ENCODE measurements at places on chromosomes 5 and 9.

DNA sequence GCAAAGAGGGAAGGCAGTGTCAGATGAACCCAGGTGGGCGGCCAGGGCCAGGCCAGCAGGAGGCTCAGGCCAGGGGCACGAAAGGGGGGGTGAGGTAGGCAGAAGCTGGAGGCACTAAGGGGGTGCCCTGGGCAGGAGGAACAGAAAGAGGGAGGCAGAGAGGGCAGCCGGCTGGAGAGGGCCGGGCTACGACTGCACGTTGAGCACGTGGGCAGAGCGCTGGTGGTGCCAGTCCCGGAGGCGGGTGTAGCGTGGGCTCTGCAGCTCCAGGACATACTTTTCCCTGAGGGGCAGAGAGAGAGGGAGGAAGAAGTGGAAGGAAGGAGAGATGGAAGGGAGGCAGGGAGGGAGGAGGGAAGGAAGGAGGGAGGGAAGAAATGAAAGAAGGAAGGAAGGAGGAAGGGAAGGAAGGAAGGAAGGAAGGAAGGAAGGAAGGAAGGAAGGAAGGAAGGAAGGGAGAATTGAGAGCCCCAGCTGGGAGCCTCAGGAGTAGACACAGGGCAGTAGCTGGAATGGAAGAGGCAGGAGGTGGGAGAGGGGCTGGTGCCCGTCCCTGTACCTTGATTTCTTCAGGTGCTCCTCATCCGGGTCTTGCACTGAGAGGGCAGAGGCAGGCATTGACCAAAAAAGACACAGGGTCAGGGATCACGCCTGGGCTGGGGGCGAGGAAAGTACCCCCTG is 7.0 kb downstream of the PDLIM7 start:
- no peak for DNase-seq

DNA sequence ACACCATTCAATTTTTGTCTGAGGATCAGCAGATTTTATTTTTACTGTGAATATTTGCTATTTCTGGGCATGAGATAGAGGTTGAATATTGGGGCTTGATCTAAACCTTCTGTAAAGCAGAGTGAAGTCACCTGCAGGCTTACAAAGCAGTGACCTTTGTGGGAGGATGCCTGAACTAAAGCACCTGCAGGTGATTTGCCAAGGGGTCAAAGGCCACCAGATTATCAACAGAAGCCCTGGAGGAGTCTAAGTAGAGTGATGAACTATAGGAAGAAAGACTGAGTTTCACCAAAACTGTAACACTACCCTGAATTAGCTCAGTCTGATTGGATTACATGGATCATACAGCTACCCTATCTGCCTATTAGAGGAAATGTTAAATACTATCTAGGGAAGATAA is 144.3 kb upstream of the PRLR start:
- no peak for DNase-seq

- no peak for DNase-seq
Observed at GRCh38 chr5:29208024-29208423, 1985.5 kb upstream of the CDH6 start.

GRCh38 chr5:6885581-6885980 is 172.3 kb downstream of the TENT4A start:
- no peak for DNase-seq

GRCh38 chr9:126395439-126396212 is 69.0 kb downstream of the MVB12B start:
- DNase-seq = peak; percentile 17

DNA sequence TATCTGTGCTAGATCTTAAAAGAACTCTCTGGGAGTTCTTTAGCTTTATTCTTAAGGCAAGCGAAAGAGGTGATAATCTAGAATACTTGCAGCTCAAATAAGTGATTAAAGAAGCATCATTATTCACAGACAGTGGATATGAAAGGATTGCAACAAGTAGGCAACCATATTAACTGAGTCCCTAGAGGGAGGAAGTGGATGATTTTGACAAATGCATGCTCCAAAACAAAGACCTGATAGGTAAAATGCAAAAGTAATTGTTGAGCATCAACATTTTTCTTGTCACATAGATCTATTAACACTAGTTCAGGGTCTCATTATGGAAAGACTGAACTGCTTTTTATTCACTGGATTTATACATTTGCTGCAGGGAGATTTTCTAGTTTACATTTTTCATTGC is 109.1 kb downstream of the EDIL3 start:
- DNase-seq = no peak

GRCh38 chr9:113350107-113350661 is 843 bp downstream of the BSPRY start:
- no peak for DNase-seq

DNA sequence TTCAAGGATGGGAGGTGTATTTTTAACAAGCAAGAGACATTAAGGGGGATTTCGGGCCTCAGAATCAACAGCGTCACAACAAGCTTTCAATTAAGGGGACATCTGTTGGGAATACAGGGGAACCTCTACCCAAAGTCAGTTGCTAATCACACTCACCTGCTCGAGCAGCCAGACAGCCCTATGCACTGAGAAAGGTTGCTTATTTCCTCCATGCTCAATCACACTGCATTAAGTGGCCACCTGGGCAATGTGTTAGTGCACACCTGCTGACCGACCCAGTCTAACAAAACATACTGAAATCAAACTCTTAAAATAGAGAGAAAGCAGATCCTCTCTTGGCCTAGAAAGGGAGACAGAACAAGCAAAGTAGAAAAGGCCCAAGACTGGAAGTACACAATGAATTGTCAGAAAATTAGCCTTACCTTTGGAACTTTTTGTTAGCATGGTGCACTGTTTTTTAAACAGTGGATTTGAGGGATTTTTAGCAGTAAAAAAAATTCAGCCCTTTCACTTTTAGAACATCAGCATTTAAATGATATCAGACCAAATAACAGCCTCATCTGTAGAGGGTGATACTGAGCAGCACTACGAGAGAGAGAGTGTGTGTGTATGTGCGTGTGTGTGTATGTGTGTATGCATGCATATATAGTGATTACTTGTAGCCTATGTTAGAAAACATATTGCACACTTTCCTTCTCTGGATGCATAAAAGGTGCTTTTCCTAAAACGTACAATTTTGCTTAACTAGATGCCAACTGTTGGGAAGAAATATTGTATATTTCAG is 1118.6 kb upstream of the DMAC1 start:
- no peak for DNase-seq

- DNase-seq = no peak
Observed at GRCh38 chr5:375921-376798, 54.6 kb downstream of the AHRR start.

DNA sequence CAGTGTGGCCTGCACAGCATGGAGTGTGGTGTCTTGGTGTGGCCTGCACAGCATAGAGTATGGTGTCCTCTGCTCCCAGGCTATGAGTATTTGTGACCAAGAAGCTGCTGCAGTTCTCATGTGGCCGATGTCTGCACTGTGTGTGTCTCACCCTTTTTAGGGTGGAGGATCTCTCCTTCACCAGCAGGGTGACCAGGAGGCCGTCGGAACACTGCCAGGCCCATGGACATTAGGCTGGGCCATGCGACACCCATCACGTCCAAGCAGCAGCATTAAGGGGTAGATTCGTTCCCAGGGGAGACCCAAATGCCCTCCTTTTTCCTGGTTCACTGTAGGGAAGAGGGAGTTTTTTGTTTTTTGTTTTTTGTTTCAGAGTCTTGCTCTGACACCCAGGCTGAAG is 115.3 kb upstream of the SPIN1 start:
- DNase-seq = no peak

- DNase-seq = no peak
Observed at GRCh38 chr5:58184910-58185309, 275.0 kb downstream of the PLK2 start.

GRCh38 chr5:107135391-107135790 is 535.3 kb downstream of the EFNA5 start:
- no peak for DNase-seq

DNA sequence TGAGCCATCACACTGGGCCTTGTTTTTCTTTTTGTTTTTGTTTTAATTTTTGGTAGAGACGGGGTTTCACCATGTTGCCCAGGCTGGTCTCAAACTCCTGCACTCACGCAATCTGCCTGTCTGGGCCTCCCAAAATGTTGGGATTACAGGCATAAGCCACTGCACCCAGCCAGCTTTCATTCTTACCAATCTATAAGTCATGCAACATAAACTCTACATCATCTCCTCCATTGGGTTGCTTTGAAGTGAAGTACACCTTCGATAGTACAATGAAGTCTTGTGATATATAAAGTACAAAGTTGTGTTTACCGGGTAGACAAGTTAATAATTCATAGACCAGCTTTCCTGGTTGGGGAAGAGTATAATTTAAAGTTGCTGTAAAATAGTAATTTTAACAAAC is 8.8 kb upstream of the CDK7 start:
- DNase-seq = no peak

DNA sequence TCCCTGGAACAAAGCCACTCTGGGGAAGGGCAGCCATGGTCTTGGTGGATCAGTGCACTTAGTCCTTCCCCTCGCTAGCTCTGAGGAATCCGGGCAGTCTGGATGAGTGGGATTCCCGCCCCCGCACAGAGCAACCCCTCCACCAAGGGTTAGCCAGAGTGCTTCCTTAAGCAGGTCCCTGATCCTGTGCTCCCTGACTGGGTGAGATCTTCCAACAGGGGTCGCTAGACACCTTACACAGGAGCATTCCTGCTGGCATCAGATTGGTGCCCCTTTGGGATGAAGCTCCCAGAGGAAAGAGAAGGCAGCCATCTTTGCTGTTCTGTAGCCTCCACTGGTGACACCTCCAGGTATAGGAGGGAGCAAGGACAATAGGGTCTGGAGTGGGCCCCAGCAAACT is 228.8 kb downstream of the AP3B1 start:
- no peak for DNase-seq

DNA sequence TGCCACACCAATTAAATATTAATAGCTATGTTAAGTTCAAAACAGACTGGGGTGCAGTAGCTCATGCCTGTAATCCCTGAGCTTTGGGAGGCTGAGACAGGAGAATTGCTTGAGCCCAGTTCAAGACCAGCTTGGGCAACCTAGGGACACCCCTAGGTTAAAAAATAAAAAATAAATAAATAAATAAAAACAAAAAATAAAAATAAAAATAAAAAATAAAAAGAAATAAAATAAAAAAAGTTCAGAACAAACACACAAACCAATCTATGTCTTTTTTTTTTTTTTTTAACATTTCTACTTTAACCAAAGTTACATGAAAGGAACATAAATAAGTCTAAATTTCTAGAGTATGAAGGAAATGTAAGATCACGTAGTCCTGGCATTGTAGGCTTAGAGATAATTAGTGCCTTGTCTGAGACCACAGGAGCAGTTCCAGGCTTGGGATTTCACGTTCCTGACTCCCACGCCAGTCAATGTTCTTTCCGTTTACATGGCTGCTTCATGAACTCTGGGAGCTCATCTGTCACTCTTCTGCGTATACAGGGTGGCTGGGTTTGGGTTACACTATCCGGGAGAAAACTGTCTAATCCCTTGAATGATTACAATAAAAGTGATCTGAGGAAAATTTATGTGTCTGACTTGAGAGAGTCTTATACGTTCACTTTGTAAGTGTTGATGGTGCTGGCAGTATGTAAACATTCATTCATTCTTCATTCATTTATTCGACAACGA is 85.2 kb downstream of the KIAA1958 start:
- no peak for DNase-seq

DNA sequence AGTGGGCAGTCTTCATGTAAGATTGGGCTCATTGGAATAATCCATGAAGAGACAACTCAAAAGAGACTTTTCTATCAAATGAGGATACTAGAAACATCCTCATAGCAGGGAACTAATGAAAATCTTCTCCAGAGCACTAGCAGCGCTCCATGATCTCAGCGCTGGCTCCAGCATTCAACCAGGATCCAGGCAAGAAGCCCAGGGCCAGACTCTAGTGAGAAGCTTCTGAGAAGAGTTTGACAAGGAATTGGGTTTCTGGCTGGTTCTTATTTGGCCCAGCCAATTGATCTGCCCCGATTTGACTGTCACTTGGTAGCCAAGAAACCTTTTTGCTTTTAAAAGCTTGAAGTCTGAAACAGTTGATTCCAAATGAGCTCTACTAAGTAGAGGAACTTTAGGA is 60.1 kb downstream of the AOPEP start:
- DNase-seq = no peak

DNA sequence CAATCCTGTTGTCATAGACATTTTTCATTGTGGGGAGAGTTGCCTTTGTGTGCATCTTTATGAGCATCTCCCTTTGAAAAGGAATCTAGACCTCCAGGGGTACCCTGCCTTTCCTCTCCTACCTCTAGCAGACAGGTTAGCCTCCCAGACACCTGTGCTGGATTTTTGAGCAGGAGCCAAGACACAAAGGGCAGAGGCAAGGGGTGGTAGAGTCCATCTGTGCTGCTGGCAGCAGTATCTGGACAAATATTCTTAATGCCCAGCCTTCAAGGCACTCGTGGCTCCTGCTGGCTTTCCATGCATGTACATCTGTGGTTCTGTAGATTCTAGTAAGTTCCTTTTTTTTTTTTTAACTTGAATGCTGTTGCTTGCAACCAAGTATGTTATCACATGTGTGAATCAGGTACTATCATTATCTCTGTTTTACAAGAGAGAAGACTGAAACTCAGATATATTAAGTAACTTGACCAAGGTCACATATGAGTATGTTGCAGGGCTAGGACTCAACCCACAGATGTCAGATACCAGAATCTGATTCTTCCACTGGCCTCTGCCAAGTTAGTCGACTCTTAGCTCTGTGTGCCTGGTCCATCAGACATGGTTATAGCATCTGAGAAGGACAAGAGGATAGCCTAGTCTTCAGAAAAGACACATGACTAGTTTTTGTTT is 32.9 kb upstream of the GPR151 start:
- no peak for DNase-seq

DNA sequence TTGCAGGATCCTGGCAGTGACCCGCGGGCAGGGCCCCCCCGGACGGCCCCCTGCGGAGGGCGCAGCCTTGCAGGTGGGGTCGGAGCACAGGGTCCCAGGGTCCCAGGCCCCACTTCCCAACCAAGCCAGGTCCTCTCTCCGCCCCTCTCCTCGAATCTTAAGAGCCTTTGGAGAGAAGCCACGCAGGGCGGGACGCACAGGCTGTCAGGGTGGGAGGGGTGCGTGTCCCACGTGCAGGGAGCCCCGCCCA is 18.4 kb upstream of the EGFL7 start:
- no peak for DNase-seq

DNA sequence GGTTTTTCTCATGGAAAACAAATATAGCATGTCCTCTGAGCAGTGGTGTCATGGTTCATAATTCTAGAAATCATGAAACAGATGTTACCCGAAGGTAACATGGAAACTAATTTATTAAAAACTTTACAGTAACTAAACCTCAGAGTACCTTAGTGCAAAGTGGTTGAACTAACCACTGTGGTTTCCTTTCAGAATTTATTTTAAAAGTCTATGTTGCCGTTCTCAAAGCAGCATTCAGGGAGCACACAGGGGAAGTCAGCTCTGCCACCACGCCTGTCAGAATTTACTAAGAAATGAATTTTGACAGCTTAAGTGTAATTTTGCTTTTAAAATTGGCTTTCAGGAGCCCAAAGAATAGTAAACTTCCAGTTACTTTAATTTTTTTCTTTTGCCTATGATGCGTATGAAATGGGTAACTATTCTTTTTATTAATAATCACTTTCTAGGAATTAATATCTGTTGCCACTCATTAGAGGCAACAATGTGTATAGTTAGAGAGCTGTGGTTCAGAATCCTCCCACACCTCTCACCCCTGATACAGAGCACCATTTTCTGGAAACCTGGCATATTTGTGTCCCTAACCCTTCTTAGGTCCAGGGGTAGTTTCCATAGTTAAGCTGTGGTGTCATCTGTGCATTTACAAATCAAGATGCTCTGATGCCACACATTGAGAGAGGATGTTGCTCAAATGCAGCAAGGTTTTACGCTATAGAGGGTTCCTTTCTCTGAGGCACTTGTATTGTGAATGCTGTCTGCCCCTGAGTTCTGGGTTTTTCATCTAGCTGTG is 202.6 kb downstream of the ZSWIM6 start:
- DNase-seq = no peak

GRCh38 chr5:102590467-102590866 is 91.7 kb upstream of the SLCO6A1 start:
- DNase-seq = no peak

- no peak for DNase-seq
Observed at GRCh38 chr5:135222771-135223170, 176.3 kb downstream of the MACROH2A1 start.

Measured in CD4-positive, alpha-beta T cell (primary cell).